ENCODE measurements at places on chromosomes 2 and 18.
A peak's percentile ranks its signal among the peaks of the same experiment; 100 is the strongest.

GRCh38 chr18:75070235-75070624 lies 138.7 kb downstream of the PTGR3 start:
- DNase-seq: no peak

GRCh38 chr2:72719416-72719815 lies 106.4 kb downstream of the EXOC6B start:
- DNase-seq: no peak

GRCh38 chr2:200585730-200586643 lies at the start of gene AOX1:
AOX1 (plus strand) TSS chr2:200586014; CDS start chr2:200586109, 95 bp downstream.
- DNase-seq: no peak

GRCh38 chr2:13508671-13509070 lies 791.9 kb downstream of the TRIB2 start:
- no peak for DNase-seq

DNA sequence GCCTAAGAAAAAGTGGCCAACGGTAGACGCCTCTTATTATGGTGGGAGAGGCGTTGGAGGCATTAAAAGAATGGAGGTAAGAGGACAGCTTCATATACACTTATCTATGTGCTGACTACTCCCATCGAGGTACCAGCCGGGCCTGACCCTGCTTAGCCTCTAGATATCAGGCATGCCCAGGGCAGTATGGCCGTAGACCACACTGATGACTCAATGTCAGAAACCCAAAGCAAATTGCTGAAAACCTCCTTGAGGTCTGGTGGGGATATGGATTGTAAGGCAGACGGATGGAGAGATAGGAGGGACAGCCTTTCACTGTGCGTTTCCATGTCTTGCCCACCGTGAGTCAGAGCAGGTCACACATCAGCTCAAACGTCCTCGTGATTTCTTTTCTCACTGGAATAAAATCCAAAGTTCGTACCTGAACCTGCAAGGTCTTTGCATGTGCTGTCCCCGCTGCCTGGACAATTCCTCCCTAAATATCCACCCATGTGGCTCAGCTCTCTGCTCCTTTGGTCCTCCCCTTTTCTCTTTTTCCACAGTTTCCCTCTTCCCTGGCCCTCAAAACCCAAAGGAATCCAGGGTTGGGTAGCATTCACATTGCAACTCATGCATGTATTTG lies 168.9 kb downstream of the ANTXR1 start:
- DNase-seq: no peak

GRCh38 chr2:239263669-239264491 lies 136.9 kb downstream of the HDAC4 start:
- DNase-seq: no peak

DNA sequence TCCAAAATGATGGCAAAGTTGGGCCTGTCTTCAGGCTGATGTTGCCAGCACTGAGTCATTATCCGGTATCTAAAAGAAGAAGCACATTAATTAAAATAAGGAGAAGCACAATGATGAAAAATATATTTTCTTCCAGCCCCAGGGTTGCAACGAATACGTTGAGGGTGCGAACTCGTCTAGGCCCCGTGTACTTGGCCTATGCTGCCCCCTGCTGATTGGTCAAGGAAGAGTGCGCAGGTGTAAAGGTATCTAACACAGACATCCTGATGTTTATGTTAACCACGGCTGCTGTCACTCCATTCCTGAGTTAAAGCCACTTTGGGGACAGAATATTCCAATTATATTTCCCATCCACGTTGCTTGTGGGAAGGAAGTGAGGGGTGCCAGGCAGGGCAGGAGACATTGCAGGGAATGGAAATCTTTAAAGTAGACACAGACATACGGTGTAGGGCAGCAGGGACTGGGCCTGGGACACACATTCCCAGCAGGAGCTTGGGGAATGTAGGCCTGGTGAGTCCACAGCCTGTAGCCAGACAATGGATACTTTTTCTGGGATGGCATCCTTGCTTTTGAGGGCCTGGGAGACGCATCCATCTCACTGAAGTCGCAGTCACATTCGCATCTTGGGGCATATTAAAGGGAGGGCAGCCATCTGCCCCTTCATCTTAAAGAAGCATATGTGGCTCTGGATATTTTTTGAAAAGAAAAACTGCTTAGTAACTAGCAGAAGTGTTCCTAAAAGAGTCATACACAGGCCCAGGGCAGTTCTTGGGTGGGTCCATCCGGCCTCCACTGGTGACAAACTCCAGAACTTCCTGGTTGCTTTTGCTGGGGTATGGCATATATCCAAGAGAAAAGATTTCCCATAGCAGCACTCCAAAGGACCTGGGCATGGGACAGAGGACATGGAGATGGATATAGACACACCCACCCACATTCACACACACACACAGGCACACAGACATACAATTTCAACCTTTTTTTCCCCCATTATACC lies 81.9 kb downstream of the CLIP4 start:
- DNase-seq: peak; percentile 66

- DNase-seq: no peak
These were observed 1353.7 kb upstream of the LRRTM1 start for GRCh38 chr2:81658227-81658626.

DNA sequence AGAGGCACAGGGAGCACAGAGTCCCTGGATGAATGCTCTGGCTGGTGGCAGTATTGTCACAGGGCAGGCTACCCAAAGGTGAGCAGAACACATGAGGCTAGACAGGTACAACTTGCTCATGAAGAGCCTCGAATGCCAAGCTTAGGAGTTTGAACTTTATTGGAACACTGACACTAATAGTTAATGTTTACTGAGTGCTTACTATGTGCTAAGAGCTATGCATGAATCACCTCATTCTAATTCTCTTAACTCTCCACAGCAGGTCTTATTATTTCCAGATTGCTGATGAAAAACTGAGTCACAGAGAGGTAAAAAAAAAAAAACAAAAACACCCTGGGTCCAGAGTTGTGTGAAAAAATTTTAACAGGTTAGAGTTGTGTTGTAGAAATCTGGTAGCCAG lies 6.1 kb upstream of the EMX1 start:
- no peak for DNase-seq

GRCh38 chr2:108916122-108916795 lies 72.8 kb downstream of the EDAR start:
- no peak for DNase-seq

DNA sequence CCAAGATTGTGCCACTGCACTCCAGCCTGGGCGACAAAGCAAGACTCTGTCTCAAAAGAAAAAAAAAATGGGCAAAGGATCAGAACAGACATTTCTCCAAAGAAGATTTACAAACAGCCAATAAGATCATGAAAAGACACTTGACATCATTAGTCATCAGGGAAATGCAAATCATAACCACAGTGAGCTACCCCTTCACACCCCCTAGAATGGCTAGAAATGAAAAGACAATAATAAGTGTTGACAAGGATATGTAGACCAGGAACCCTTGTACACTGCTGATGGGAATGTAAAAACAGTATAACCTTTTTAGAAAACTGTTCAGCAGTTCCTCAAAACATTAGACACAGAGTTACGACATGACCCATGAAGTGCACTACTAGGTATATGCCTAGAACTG lies 18.4 kb upstream of the MTERF4 start:
- no peak for DNase-seq

DNA sequence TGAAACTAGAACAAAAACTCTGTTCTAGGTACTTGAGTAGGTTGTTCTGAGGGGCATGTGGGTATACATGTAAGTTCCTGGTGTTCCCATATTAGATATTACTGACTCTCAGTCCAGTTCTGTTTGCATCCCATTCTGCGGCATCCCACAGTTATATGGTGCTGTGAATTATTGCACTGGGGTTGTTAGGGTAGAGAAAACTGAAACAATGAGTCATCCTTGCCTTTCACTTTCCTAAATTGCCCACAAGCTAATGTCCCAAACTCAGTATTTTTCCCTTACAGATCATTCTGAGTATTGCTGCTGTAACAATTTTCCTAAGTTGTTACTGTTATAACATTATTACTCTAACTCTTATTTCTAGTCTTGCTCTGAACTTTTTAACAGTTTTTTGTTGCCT lies 3.0 kb downstream of the WDR75 start:
- DNase-seq: no peak

DNA sequence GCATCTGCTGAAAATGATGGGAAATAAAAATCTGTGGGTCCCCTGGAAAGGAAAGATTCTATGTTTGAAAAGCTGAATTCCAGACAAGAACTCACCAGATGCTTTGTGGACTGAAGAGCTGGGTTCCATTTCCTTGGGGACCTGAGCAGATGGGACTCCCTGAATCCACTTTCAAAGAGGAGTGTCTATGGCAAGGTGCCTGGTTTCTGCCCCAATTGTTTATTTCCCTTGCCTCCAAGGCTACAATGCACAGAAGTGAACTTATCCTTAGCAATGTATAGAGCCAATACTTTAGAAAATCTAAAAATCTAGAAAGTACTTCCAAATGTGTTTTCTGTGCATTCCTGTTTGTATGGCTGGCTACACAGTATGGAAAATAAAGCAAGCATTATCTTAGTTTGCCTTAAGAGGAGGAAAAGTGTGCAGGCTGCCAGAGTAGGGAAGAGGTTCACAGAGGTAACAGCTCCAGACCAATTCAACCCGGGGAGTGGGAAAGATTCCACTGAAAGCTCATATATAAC lies 420.5 kb downstream of the NRXN1 start:
- DNase-seq: no peak

GRCh38 chr18:46894124-46894523 lies 23.2 kb downstream of the PIAS2 start:
- no peak for DNase-seq

GRCh38 chr18:79102886-79103285 lies 33.7 kb downstream of the ATP9B start:
- DNase-seq: no peak

DNA sequence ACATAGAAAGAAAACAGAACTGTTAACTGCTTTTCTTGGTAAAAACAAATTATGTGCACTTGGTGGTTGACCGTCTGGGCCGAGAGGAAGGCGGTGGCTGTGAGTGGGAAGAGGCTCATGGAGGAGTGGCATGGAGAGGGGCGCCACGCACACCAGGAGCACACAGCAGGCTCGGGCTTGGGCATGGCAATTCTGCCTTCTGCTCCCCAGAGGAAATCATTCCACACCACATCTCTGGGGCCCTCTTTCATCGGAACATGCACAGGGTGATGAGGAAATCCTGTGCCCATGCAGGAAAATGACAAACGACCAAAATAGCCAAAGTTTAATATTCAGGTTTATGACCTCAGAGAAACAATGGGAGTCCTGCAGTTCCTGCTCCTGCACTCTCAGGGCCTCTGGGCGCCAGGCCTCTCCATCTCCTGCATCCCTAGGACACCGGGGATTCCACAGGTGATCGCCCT lies 26.4 kb downstream of the WDFY1 start:
- no peak for DNase-seq

- no peak for DNase-seq
These were observed 35.2 kb downstream of the CENPO start for GRCh38 chr2:24828238-24828996.

- DNase-seq: no peak
These were observed 109.1 kb downstream of the MYCN start for GRCh38 chr2:16049406-16049805.

- DNase-seq: no peak
These were observed 156.1 kb upstream of the ID2 start for GRCh38 chr2:8525582-8526402.

- no peak for DNase-seq
These were observed 1246.3 kb upstream of the PIK3C3 start for GRCh38 chr18:40708726-40709125.

- DNase-seq: no peak
These were observed 113.0 kb downstream of the EML6 start for GRCh38 chr2:54836477-54836876.

DNA sequence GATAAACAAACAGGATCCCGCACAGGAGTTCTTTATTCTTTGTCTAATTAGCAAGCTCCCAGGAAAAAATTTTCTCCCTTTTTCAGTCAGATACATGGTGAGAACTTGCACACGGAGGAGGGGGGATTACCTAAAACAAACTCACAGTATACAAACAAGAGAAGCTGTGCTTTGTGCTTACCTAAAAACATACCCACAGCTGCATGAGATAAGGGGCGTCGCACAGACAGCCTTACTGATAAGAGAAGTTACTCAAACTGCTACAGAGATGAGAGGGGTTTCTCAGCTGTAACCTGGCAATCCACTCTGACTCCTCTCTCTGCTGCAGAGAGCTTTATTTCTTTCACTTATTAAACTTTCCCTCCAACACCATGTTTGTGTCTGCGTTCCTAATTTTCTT lies 32.9 kb upstream of the ST3GAL5 start:
- no peak for DNase-seq

GRCh38 chr2:236167297-236168109 lies 683 bp downstream of the GBX2 start:
- no peak for DNase-seq

GRCh38 chr2:65626831-65627230 lies 194.4 kb upstream of the SPRED2 start:
- DNase-seq: no peak

GRCh38 chr2:73283545-73284295 lies 558 bp downstream of the FBXO41 start:
- DNase-seq: no peak

Data from stimulated activated CD4-positive, alpha-beta T cell treated with anti-CD3 and anti-CD28 coated beads, Interleukin-1b, Interleukin-23, amount 100 ng/mL, for 1 hour (primary cell).